ENCODE measurements at places on chromosomes 16 and 17. TPM values are rescaled to one million over a fixed set of nuclear protein-coding genes. Genes with fewer than 3 reads are reported as not detected.

DNA sequence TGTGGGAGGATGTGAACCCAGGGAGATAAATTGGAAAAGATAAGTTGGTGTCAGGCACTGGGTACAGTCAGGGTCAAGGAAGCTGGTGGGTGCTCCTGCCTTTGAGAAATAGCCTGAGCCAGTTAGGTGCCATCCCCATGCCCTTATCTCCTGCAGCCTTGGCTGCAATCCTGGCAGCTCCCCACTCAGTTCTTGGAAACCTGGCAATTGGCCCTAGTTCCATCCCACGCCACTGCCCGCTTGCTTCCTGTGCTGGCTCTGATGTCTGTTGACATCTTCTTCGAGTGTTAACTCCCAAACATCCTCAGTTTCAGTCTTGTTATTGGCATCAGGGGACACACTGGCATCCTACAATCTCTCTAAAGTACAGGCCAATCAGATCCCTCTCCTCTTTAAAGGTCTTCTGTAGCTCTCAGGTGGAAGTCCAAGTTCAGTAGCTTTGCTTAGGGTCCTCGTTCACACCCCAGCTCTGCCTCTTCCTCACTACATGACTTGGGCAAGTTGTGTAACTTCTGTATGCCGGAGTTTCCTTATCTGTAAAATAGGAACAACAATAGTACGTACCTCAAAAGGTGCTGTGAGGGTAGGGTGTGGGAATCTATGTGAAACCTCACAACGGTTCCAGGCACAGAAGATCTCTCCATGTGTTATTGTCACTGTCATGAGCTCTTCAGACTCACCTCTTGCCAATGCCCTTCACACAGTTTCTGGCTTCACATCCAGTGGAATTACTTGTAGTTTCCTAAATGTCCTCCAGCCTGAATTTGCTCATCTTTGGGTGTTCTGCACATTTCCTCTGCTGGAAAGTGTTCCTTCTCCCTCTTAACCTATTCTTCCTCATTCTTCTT, 13.5 kb upstream of the PRKAR1A start:
- DNase-seq = no peak

- DNase-seq = peak; percentile 18
Observed at GRCh38 chr17:77726549-77727006, 231.9 kb upstream of the TNRC6C start.

- DNase-seq = no peak
Observed at GRCh38 chr17:51853857-51854256, 304.7 kb downstream of the CA10 start.

- no peak for DNase-seq
Observed at GRCh38 chr17:79803421-79803996, 6.6 kb upstream of the CBX8 start.

DNA sequence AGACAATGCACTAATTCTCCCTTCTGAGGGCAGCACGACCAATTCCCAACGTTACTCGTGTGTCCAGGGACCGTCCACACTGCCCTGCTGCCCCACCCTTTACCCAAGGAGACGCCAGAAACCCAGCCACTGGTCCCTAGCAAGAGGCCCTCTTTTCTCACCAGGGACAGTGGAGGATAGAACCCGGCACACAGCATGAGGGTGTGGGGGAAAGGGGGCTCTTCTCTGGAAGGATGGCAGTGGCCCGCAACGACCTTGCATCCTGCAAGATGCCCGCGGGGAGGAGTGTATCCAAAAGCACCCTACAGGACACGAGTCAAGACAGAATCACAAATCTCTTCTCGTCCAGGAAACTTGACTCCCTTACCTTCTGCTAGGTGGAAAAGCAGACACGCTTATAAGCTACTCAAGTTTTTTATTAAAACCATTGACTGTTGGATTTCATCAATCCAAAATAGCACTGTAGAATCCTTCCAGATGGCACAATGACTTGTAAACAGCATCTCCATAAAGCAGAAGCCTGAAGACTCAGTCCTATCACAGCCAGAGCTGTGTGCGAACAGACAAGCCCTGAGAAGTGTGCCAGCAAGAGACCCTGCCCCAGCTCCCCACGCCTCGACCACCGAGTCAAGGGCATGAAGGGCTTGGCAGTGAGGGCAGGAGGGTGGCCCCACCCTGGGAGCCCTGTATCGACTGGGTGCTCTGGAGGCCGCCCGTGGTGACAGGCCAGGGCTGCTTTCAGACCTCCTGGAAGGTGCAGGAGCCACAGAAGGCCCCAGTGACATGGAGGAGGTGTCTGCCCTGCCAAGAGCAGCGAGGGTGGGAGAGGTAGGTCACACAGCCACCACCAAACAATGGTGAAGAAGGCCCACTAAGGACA, 103.8 kb downstream of the ANKRD11 start:
- no peak for DNase-seq

- DNase-seq = no peak
Observed at GRCh38 chr16:57367116-57367752, 5.1 kb upstream of the CX3CL1 start.

GRCh38 chr16:64878940-64879339, 242.9 kb downstream of the CDH11 start:
- no peak for DNase-seq

DNA sequence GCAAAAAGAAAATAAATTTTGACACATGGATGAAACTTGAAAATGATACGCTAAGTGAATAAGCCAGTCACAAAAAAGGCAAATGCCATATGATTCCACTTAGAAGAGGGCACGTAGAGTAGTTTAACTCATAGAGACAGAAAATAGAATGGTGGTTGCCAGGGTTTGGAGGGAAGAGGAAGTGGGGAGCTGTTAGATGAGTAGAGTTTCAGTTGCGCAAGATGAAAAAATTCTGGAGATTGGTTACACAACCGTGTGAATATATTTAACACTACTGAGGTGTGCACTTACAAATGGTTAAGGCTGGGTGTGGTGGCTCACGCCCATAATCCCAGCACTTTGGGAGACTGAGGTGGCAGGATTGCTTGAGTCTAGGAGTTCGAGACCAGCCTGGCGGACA, 93.4 kb upstream of the TMEM132E start:
- no peak for DNase-seq

- DNase-seq = no peak
Observed at GRCh38 chr16:49969091-49970030, 55.7 kb upstream of the CNEP1R1 start.

DNA sequence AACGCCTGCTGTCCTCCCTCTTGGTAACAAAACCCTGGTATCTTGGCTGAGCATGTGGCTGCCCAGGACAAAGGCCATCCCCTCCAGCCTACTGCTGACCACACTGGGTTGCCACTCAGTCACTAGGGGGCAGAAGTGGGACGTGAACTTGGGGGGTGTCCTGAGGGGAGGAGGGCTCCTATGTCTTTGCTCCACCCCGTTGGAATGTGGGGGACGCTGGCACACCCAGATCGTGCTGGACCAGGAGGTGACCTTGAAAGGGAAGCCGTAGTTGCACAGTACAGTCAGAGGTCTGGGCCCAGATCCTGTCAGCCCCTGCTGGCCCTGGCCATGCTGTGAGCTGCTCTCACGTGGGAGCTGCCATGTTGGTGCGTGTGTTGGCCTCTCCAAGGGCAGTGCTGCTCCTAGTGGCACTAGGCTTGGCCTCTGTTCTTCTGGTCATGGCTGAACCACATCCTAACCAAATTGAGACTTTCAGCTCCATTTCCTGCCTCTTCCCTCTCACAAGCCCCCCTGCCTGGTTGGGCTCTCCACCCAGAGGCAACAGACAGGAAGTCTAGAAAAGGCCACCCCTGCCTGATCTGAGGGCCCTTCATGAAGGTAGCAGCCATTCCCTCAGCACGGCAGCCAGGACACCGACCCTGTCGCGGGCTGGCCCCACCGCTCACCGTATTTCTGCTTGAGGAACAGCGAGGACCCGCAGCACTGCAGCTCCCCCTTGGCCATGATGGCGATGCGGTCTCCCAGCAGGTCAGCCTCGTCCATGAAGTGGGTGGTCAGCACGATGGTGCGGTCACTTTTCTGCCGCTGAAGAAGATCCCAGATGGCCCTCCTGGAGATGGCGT, 29.0 kb upstream of the RNPS1 start:
- peak; percentile 71 for DNase-seq

DNA sequence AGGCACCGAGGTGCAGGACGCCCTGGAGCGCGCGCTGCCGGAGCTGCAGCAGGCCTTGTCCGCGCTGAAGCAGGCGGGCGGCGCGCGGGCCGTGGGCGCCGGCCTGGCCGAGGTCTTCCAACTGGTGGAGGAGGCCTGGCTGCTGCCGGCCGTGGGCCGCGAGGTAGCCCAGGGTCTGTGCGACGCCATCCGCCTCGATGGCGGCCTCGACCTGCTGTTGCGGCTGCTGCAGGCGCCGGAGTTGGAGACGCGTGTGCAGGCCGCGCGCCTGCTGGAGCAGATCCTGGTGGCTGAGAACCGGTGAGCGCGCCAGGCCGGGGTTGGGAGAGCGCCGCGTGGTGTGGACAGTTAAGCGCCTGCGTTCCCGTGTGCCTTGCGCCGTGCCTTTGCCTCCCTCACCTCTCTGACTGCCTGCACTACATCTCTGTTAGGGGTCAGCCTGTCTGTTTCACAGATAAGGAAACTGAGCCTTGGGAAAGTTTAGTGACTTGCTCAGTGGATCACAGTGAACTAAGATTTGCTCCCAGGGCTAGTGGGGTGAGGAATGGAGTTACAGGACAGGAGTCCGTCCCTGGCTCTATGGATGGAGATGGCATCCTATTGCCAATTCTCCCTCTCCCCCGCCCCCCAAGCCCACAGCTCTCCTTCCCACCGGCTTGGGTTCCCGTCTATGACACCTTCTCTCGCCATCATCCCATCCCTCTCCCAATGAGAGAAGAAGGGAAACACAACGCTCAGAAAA, 880 bp downstream of the SARM1 start:
- peak; percentile 43 for DNase-seq

GRCh38 chr16:55555436-55555835, 11.0 kb upstream of the CAPNS2 start:
- no peak for DNase-seq

DNA sequence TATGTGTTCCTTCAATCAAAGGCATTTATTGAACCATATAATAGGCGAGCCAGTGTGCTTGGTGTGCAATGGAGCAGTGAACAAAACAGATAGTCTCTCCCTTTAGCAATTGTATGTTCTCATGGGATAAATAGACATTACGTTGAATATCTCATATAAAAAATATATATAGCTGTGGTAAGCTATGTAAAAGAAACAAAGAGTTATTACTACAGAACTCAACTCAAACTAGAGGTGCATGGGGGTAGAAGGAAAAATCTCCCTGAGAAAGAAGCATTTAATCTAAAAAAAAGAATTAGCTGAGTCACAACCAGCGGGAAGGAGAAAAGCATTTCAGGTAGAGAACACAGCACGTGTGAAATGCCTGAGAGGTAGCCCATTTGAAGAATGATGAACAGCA, 919.3 kb downstream of the CDH11 start:
- no peak for DNase-seq

DNA sequence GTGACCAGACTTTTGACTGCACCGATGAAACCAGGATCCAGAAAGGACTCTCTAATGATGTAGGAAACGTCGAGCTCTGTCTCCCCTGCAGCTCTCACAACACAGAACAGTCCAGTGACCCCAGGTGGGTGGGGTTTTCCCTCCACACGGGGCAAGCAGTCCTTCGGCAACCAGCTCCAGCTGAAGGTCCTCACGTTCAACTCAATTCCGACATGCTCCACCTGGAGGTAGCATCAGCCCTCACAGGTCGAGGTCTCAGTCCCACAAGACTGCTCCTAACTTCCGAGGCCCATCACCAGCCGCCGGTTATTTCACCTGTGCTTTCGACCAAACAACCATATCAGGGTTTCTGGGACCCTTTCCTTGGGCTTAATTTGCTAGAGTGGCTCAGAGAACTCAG, 28.2 kb downstream of the ITGAE start:
- DNase-seq = peak; percentile 86

DNA sequence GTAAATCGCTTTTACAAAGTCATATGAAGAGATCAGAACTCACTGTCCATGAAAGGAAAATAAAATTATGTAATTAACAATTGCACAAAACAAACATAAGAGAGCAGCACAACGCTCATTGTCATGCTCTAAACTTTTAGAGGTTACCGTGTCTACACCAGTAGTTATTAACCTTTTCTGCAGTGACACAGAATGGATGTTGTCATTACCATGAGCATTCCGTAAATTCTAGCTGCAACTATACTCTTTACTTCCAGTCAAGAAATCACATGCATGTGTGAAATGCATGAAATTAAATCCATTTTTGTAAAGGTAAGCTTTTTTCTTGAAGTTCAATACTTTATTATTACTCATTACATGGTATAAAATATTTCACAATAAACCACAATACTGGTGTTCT, 38.2 kb downstream of the USP32 start:
- DNase-seq = no peak

GRCh38 chr17:73042809-73043685, 49.4 kb downstream of the SLC39A11 start:
- no peak for DNase-seq

DNA sequence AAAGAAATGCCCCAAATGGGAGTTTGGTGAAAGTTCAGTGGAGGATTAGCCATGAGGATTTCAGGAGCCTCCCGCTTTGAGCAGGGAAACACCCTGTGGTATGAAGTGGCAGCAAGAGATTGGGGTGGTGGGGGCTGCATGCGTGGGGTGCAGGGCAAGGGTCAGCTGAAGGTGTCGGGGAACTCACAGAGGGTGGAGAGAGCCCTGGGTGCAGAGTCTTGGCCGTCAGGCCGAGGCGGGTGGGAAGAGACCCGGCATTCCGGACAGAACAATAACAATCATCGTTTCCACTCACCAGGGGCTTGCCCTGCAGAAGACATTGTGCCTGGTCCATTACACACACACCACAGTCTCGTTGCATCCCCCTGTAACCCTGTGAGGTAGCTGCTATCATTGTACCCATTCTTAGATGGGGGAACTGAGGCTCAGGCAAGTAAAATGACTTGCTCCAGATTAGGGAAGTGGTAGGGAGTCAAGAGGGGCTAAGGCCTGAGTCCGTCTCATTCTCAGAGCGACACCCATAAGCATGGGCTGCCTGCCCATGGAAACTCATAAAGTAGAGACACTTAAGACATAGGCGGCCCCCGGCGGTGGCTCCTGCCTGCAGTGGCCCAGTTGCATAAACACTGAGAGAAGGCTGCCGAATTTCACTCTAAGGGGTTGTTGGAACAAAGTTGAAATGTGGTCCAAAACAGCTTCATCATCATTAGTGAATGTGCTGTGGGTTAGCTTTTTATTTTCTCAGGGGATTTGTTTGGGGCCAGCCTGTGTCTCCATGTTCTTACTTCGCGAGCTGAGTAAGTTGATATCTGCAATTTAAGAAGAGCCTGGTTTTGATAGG, 93.3 kb downstream of the CMIP start:
- no peak for DNase-seq

DNA sequence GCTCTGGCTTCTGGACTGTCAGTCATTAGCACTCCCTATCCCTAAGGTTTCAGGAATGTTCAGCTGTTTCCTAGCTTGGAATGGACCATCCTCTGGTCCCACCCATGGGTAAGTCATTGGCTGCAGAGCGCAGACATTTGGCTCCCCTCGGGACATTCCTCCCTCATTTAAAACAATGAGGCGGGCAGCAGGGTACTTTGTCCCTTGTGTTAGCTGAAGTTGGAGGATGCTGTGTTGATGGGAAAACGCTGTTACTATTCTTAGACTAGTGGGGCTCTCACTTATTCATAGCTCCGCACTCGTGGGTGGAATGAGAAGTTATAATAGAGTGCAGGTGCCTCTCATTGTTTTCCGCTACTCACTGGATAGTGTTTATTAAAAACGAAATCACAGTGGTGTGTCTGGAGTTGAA, 673.8 kb downstream of the WWOX start:
- DNase-seq = no peak

GRCh38 chr16:31090540-31090939, 1.8 kb upstream of the PRSS53 start:
- DNase-seq = no peak

MFAP4 gene
- total RNA-seq = 1.5 TPM

NFATC2IP gene
- total RNA-seq = 68.8 TPM

VMO1 gene
- 0.31 TPM for total RNA-seq

TMEM238L gene
- not detected for total RNA-seq

GLYR1 gene
- total RNA-seq = 114 TPM

ATP5PD gene
- total RNA-seq = 344 TPM

TEX19 gene
- total RNA-seq = 1.4 TPM
